ENCODE measurements at places on chromosomes 1 and 21. TPM values are rescaled to one million over a fixed set of nuclear protein-coding genes. Genes with fewer than 3 reads are reported as not detected.
A peak's percentile ranks its signal among the peaks of the same experiment; 100 is the strongest.

PYHIN1 gene
- total RNA-seq = not detected

CD2 gene
- total RNA-seq = 0.71 TPM

KRTAP10-3 gene
- not detected for total RNA-seq

CLDN17 gene
- total RNA-seq = not detected

ELOVL1 gene
- 11.9 TPM for total RNA-seq

PLEKHO1 gene
- total RNA-seq = 39.3 TPM

HPDL gene
- total RNA-seq = 2.4 TPM

ACKR1 gene
- total RNA-seq = 0.74 TPM

GRCh38 chr1:927234-927633, 3.5 kb downstream of the SAMD11 start:
- no peak for DNase-seq
- H3K27ac ChIP-seq = no peak overlapping the region
- H3K36me3 ChIP-seq = no peaks in the 10 kb centered on the region
- no peak overlapping the region for H3K4me3 ChIP-seq
- H3K27me3 ChIP-seq = peaks cover 100% of the 10 kb centered on the region

DNA sequence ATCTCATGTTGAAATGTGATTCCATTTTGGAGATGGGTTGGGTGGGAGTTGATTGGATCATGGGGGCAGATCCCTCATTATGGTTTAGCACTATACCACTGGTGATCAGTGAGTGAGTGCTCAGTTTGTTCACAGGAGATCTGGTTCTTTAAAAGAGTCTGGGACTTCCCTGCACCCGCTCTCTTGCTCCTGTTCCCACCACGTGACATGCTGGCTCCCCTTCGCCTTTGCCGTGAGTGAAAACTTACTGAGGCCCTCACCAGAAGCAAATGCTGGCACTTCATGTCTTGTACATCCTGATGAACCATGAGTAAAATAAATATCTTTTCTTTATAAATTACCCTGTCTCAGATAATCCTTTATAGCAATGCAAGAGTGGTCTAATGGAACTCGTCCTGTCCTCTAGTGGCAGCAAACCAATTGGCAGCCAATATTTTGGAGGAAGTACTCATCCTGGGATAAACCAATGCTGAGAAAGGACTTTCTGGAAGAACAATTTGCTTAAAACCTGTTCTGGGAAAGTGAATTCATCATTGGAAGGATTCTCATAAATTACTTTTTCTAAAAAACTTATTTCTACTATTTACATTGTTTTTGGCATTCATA, 27.8 kb upstream of the CYP4A11 start:
- H3K27ac ChIP-seq = no peak overlapping the region
- no peaks in the 10 kb centered on the region for H3K4me1 ChIP-seq
- no peak for DNase-seq
- no peak overlapping the region for H3K4me3 ChIP-seq

- peaks cover 21% of the 10 kb centered on the region for H3K4me1 ChIP-seq
- peak within 1 kb of the TSS; percentile 100 for H3K27ac ChIP-seq
- H3K27me3 ChIP-seq = no peaks in the 10 kb centered on the region
- peak; percentile 100 for DNase-seq
Measured at GRCh38 chr1:31065310-31066217, at the start of gene PUM1. PUM1 (minus strand) TSS chr1:31065717; CDS start chr1:31059566, 6,151 bp downstream.

DNA sequence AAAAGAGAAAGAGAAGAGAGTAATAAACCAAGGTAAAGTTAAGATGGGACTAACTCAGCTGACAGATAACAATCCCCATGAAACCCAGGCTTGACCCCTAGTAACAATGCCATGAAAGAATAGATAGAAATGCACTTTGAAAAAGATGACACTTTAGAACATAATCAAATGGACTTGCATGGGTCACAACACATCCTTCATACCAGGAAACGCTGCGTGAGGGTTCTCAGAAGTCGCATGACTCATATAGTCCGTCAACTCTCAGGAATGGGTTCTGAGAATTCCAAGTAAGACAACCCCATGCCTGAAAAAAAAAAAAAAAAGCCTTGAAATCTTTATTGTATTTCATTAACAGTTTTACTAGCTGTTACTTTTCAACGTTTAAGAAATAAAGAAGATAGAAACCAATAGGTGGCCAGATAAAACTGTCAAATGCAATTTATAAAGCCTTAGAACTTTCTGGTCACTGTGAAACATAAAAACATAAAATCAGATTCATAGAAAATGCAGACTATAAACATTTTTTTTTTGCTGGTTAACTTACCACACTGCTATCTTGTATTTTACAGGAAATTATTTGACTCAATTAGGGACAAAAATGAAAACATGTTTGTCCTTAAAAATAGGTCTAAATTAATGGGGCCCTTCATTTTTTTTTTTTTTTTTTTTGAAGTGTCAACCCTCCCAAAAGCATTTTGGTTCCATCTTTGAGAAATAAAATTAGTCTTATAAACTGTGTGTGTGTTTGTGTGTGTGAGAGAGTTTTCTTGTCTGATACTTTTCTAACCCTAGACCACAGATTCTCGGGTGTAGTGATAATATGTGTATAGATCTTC, 202.1 kb downstream of the NCAM2 start:
- H3K4me3 ChIP-seq = no peak overlapping the region
- H3K27ac ChIP-seq = no peak overlapping the region
- no peaks in the 10 kb centered on the region for H3K4me1 ChIP-seq
- no peaks in the 10 kb centered on the region for H3K27me3 ChIP-seq
- no peaks in the 10 kb centered on the region for H3K36me3 ChIP-seq

GRCh38 chr1:206941766-206942418, 4.4 kb downstream of the PIGR start:
- H3K4me1 ChIP-seq = no peaks in the 10 kb centered on the region
- H3K27me3 ChIP-seq = no peaks in the 10 kb centered on the region
- no peak overlapping the region for H3K27ac ChIP-seq
- DNase-seq = no peak

- peaks cover 22% of the 10 kb centered on the region for H3K4me1 ChIP-seq
- H3K4me3 ChIP-seq = no peak overlapping the region
- no peak for DNase-seq
- no peaks in the 10 kb centered on the region for H3K36me3 ChIP-seq
Measured at GRCh38 chr1:3060127-3060526, 8.9 kb upstream of the PRDM16 start.

DNA sequence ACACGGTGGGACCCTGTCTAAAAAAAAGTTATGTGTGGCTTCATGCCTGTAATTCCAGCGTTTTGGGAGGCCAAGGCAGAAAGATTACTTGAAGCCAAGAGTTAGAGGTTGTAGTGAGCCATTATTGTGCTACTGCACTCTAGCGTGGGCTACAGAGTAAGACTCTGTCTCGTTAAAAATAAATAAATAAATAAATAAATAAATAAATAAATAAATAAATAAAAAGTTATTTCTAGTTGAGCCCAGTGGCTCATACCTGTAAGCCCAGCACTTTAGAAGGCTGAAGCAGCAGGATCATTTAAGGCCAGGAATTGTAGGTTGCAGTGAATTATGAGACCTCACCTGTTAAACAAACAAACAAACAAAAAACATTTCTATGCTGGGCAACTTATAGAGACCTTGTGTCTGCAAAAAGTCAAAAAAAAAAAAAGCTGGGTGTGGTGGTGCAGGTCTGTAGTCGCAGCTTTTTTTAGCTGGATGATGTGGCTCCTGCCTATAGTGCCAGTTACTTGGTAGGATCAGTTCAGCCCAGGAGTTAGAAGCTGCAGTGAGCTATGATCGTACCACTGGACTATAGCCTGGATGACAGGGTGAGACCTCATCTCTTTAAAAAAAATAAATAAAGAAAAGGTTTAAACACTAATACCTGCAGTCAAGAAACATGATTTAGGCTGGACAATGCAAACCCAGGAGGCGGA, 25.6 kb downstream of the GON4L start:
- no peaks in the 10 kb centered on the region for H3K36me3 ChIP-seq
- no peak overlapping the region for H3K27ac ChIP-seq
- DNase-seq = no peak
- no peak overlapping the region for H3K4me3 ChIP-seq
- no peaks in the 10 kb centered on the region for H3K27me3 ChIP-seq

DNA sequence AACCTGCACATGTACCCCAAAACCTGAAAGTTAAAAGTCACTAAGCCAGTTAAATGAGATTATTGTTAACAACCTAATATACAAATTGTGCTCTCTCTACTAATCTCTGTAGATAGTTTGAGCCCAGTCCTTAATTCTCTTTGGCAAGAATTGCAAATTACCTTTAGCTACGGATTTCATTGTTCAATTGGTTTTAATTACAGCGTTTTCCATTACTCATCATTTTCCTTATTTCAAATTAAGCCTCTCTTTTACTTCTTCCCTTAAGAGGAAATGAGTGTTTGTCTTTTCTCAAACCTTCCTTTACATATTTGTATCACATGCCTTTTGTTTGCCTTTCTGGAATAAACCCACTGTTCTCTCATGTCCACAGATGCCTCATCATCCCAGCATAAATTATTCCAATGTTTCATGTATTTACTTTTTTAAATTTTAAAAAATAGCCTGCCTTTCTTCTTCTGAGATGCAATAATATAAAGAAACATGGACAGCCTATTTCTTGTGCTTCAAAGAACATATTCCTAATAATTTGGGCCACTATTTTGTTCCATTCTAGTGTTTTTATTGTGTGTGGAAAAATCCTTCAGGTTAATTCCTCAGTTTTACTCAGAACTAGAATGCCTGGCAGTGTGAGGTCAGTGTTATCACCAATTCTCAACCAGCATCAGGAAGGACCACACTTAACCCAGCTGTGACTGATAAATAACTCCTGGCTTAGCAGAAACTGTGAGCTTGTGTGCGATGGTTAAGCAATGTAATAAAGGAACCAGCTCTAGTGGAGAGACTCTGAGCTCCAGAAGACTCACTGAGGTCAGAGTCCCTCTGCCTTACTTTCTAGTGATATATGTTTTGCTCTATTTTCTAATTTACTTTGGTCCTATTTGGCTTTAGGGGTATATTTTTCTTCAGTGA, 600.5 kb downstream of the LTN1 start:
- no peak overlapping the region for H3K27ac ChIP-seq
- no peak overlapping the region for H3K4me3 ChIP-seq
- H3K4me1 ChIP-seq = no peaks in the 10 kb centered on the region
- no peak for DNase-seq
- no peaks in the 10 kb centered on the region for H3K27me3 ChIP-seq

DNA sequence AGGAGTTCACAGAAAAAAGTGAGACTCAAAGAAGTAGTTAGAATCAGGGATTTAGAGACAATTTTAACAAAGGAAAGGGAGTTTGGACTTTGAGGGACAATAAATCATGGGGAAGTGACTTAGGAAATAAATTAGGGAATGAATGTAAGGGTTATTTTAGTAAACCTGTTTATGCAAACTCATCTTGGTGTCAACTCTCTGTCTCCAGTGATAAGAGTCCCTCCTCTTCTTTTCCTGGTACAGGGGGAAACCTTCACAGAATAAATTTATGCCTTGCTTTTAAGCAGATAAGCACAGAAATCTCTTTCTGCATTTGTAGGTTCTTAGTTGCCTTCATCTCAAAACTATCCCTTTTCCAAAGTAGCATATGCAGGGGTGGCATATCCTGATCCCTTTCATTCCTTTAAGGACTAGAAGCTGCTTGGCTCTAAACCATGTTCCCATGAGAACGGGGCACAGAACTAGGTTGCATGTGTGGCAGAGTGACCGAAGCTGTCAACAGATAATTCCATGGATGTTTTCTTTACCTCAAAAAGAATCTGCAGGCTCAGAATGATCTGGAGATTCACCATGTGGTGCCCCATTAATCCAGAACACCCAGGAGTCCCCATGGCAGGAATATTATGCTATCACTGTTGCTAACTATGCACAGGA, 155.4 kb downstream of the ZNF648 start:
- no peak overlapping the region for H3K4me3 ChIP-seq
- no peak for DNase-seq

GRCh38 chr1:193187114-193187513, 701 bp upstream of the B3GALT2 start:
- H3K36me3 ChIP-seq = no peaks in the 10 kb centered on the region
- H3K27ac ChIP-seq = no peak overlapping the region
- no peak overlapping the region for H3K4me3 ChIP-seq
- no peak for DNase-seq
- H3K4me1 ChIP-seq = peaks cover 15% of the 10 kb centered on the region

DNA sequence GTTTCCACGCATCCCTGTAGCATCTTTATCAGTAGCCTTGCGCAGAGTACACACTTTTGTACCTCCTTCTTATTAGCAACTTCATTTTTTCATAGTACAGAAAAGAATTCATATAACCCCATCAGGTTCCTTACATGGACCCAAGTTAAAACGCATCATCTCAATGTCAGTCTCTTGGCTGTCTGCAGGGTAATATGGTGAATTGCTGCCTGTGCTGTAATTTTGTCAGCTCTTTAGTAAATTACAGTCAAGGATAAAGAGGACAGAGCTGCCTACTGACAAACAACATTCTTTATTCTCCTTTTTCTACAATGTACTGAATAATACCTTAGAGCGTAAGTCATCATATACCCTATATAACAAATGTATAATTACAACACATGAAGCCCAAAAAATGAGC, 222.5 kb downstream of the MRPL39 start:
- no peaks in the 10 kb centered on the region for H3K4me1 ChIP-seq
- no peak for DNase-seq
- no peaks in the 10 kb centered on the region for H3K27me3 ChIP-seq
- H3K4me3 ChIP-seq = no peak overlapping the region

DNA sequence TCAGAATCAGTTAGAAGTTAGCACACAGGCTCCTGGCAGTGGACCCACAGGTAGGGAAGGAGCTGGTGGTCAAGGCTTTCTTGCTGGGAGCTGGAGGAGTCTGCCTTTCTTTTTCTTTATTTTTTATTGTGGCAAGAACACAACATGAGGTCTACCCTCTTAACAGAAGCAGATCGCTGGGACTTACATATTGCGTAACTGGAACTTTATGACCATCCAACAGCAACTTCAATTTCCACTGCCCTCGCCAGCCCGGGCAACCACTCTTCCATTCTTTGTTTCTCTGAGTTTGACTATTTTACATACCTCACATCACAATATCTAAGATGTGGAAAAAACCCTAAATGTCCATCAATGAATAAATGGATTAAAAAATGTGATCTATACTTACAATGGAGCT, 147.8 kb upstream of the AJAP1 start:
- no peak overlapping the region for H3K27ac ChIP-seq
- no peaks in the 10 kb centered on the region for H3K4me1 ChIP-seq
- no peaks in the 10 kb centered on the region for H3K27me3 ChIP-seq
- H3K4me3 ChIP-seq = no peak overlapping the region
- no peaks in the 10 kb centered on the region for H3K36me3 ChIP-seq

DNA sequence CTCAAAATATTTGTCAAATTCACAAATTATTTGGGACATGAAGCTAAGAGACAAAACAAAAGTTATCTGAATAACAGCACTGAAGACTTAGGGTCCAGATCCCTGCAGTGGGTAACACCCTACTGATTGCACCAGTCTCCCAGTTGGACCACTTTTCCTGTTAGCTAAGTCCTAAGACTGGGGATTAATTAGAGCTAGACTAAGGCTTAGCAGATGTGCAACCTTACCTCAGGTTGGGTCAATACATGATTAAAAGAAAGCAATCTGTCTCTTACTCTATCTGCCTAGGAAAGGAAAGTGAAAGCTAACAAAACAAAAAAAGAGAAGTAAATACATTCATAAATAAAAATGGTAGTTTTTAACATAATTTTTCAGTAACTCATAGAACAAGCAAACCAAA, 737.2 kb upstream of the CHRM3 start:
- H3K27ac ChIP-seq = no peak overlapping the region
- no peaks in the 10 kb centered on the region for H3K36me3 ChIP-seq
- H3K4me1 ChIP-seq = peaks cover 16% of the 10 kb centered on the region
- peak; percentile 7 for DNase-seq
- H3K27me3 ChIP-seq = no peaks in the 10 kb centered on the region
